CD8-positive, alpha-beta memory T cell (primary cell): ENCODE measurements at places on chromosomes 5 and 9. TPM values are rescaled to one million over a fixed set of nuclear protein-coding genes. Genes with fewer than 3 reads are reported as not detected.

Gene PDCD1LG2
- total RNA-seq, result 0.33 TPM

- H3K4me3 ChIP-seq, result no peak overlapping the region
- no peak for DNase-seq
- H3K36me3 ChIP-seq, result no peaks in the 10 kb centered on the region
- no peak overlapping the region for H3K27ac ChIP-seq
These were observed 135.1 kb downstream of the SIL1 start for GRCh38 chr5:139062910-139063663.

GRCh38 chr5:168531987-168532864 lies 3.1 kb downstream of the FBLL1 start:
- no peak overlapping the region for H3K4me3 ChIP-seq
- no peaks in the 10 kb centered on the region for H3K4me1 ChIP-seq
- no peak for DNase-seq
- no peak overlapping the region for H3K27ac ChIP-seq
- H3K36me3 ChIP-seq, result no peaks in the 10 kb centered on the region

DNA sequence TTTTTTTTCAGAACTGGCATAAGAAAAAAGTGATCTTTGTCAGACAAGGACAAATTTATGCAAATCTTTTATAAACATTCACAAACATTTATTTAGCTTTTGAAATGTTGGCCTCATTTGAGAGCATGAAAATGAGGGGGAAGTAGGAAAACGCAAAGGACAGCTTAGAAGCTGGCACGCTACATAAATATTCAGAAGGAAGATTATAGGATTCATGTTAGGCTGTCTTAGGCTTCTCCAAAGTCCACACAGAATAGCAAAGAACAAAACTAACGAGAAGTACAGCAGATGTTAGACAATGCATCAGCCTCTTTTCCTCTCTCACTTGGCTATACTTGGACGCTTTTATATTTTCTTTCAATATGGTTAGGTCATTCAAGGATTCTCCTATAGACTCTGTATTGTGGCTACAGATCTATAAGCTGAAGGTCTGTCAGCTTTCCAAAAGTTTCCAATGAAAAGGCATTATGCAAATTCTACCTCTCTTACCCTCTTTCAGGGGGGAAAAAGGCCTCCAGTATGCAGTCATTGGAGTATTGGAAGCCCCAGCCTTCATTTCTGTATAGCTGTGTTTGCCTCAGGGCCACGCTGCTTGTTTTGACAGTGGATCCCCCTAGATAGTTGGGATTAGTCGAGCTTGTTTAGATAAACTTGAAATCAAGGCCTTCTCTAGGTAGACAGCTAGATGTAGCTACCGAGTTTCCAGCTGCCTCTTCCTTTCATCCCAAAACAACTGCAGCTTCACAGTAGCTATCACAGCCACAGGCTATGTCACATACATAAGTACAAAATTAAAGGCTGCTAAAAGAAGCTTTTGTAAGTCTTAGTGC lies 153.0 kb downstream of the DENND1A start:
- H3K36me3 ChIP-seq, result no peaks in the 10 kb centered on the region
- H3K4me1 ChIP-seq, result no peaks in the 10 kb centered on the region
- H3K27ac ChIP-seq, result no peak overlapping the region

DNA sequence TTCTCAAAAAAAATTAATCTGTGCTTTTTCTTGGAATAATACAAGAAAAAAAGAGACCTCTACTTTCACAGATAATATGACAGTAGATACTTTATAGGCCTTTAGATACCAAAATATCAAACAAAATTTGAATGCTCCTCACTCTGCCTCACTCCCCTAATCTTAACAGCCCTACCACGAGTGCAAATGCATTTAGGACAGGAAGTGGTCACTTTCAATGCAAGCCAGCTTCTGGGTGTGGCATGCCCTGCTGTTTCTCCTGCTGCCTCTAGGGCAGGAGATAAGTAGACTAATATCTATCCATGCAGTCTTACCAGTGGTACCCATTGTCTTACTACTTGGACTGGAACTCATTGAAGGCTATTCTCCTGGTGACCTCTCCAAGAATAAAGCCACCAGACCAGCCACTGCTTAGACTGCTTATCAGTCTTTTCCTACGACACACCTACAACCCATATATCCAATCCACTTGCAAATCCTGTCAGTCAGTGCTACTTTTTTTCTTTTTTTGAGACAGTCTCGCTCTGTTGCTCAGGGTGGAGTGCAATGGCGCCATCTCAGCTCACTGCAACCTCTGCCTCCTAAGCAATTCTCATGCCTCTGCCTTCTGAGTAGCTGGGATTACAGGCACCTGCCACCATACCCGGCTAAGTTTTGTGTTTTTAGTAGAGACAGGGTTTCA lies 23.0 kb downstream of the FRRS1L start:
- H3K27ac ChIP-seq, result no peak overlapping the region
- H3K27me3 ChIP-seq, result no peaks in the 10 kb centered on the region
- DNase-seq, result no peak

DNA sequence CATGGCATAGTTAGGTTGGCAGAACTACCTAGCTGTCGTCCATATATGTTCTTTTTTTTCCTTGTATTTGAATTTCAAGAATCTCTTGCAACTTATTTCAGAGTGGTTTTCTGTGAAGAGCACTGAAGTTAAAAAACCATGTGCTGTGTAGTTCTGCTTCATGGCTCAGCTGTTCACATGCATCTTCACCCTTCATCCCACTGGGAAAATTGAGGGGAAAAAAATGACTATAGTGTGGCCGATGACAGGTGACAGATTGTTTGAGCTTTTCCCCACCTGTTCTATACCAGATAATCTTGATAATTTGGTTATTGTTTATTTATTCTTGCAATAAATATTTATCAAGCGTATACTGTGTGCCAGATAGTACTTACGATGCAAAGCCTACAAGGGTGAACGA lies 77.8 kb downstream of the AOPEP start:
- no peak for DNase-seq
- peaks cover 11% of the 10 kb centered on the region for H3K36me3 ChIP-seq
- H3K4me3 ChIP-seq, result no peak overlapping the region
- H3K27ac ChIP-seq, result no peak overlapping the region
- no peaks in the 10 kb centered on the region for H3K4me1 ChIP-seq
- H3K27me3 ChIP-seq, result no peaks in the 10 kb centered on the region

DNA sequence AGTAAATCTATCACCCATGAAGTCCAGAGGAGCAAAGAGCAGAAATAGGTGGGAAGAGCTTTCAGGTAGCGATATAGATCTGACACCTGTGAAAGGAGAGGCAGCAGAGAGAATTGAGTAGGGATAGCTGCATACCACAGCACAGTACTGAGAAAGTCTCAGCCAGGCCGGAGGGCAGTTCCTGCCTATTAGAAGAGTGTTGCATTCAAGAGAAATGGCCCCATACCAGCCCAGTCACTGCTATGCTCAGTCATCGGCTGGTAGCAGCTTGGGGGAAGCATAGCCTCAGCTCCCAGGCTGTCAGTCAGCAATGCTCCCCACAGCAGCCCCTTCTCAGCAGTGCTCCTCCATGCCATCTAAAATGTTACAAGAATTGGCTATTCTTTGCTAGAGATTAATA lies 285.1 kb upstream of the CDH6 start:
- no peak overlapping the region for H3K4me3 ChIP-seq
- H3K27me3 ChIP-seq, result no peaks in the 10 kb centered on the region
- no peaks in the 10 kb centered on the region for H3K36me3 ChIP-seq
- no peak overlapping the region for H3K27ac ChIP-seq
- no peaks in the 10 kb centered on the region for H3K4me1 ChIP-seq

- no peaks in the 10 kb centered on the region for H3K27me3 ChIP-seq
- no peak overlapping the region for H3K4me3 ChIP-seq
- H3K27ac ChIP-seq, result no peak overlapping the region
- H3K36me3 ChIP-seq, result no peaks in the 10 kb centered on the region
These were observed 6.6 kb downstream of the OTULINL start for GRCh38 chr5:14588145-14588544.

GRCh38 chr5:160537940-160538339 lies 116.3 kb downstream of the PTTG1 start:
- no peak overlapping the region for H3K27ac ChIP-seq
- H3K36me3 ChIP-seq, result no peaks in the 10 kb centered on the region
- H3K27me3 ChIP-seq, result no peaks in the 10 kb centered on the region

GRCh38 chr9:108467653-108468324 lies 388.0 kb downstream of the ACTL7B start:
- no peak overlapping the region for H3K4me3 ChIP-seq
- no peaks in the 10 kb centered on the region for H3K4me1 ChIP-seq
- no peak overlapping the region for H3K27ac ChIP-seq
- H3K27me3 ChIP-seq, result no peaks in the 10 kb centered on the region
- no peak for DNase-seq
- no peaks in the 10 kb centered on the region for H3K36me3 ChIP-seq

GRCh38 chr5:55645304-55645703 lies 66.8 kb downstream of the SLC38A9 start:
- no peak for DNase-seq
- H3K27ac ChIP-seq, result no peak overlapping the region
- H3K36me3 ChIP-seq, result no peaks in the 10 kb centered on the region
- H3K4me1 ChIP-seq, result peaks cover 8% of the 10 kb centered on the region

- DNase-seq, result no peak
- H3K4me3 ChIP-seq, result no peak overlapping the region
- H3K27ac ChIP-seq, result no peak overlapping the region
- no peaks in the 10 kb centered on the region for H3K27me3 ChIP-seq
These were observed 78.7 kb downstream of the ELAVL2 start for GRCh38 chr9:23747088-23748075.

Gene FOXD1
- 0.09 TPM for total RNA-seq

Gene NME5
- not detected for total RNA-seq

GRCh38 chr5:37532976-37533740 lies 154.0 kb downstream of the WDR70 start:
- H3K27me3 ChIP-seq, result no peaks in the 10 kb centered on the region
- H3K4me3 ChIP-seq, result no peak overlapping the region
- H3K4me1 ChIP-seq, result no peaks in the 10 kb centered on the region
- DNase-seq, result no peak
- H3K36me3 ChIP-seq, result no peaks in the 10 kb centered on the region
- no peak overlapping the region for H3K27ac ChIP-seq

- no peaks in the 10 kb centered on the region for H3K4me1 ChIP-seq
- no peaks in the 10 kb centered on the region for H3K36me3 ChIP-seq
- peaks cover 8% of the 10 kb centered on the region for H3K27me3 ChIP-seq
- no peak for DNase-seq
- H3K4me3 ChIP-seq, result no peak overlapping the region
These were observed 30.4 kb downstream of the FAM163B start for GRCh38 chr9:133578524-133579441.

DNA sequence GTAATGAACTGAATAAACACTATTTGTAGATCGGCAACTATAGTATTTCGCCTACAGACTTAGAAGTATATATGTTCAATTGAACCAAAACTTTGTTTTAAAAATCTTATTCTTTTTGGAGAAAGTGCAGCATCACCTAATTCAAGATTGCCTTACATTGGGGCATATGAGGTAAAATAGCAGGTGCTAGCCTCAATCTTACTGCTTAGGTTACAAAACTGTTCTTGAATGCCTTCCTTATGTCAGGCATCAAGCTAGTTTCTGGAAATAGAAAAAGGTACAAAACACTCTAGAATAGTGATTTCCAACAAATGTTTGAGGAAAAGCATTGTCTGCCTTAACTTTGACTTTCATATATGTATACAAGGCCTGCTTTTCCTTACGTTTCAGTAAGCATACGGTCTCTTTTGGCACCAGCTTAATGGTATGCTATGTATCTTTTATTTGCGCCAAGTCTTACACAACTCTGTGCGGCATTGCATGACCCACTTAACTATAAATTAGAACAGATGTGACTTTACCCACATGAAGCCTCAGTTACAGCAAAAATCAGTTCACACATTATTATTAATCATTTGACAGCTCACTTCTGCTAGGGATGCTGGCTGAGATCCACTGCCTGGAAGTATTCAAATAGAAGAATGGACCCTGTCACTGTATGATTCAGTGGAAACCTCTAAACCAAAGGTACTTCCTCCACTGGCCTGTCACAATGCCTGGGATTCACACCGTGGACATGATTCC lies 174.1 kb downstream of the PRELID2 start:
- DNase-seq, result no peak
- H3K27me3 ChIP-seq, result no peaks in the 10 kb centered on the region
- H3K36me3 ChIP-seq, result no peaks in the 10 kb centered on the region
- H3K4me1 ChIP-seq, result no peaks in the 10 kb centered on the region

GRCh38 chr5:171846323-171846722 lies 60.7 kb downstream of the SMIM23 start:
- no peaks in the 10 kb centered on the region for H3K27me3 ChIP-seq
- H3K4me1 ChIP-seq, result no peaks in the 10 kb centered on the region
- H3K27ac ChIP-seq, result no peak overlapping the region

DNA sequence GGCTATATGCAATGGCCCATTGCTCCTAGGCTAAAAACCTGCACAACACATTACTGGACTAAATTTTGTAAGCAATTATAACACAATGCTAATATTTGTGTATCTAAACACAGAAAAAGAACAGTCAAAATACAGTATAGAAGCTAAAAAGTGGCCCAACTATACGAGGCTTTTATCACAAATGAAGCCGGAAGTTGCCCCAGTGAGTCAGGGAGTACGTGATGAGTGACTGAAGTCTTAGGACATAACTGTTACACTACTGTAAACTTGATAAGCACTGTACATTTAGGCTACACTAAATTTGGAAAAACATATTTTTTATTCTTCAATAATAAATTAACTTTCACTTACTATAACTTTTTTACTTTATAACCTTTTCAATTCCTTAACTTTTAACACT lies 105.2 kb upstream of the PRR16 start:
- H3K27me3 ChIP-seq, result no peaks in the 10 kb centered on the region
- no peak for DNase-seq
- no peaks in the 10 kb centered on the region for H3K4me1 ChIP-seq
- no peak overlapping the region for H3K4me3 ChIP-seq

DNA sequence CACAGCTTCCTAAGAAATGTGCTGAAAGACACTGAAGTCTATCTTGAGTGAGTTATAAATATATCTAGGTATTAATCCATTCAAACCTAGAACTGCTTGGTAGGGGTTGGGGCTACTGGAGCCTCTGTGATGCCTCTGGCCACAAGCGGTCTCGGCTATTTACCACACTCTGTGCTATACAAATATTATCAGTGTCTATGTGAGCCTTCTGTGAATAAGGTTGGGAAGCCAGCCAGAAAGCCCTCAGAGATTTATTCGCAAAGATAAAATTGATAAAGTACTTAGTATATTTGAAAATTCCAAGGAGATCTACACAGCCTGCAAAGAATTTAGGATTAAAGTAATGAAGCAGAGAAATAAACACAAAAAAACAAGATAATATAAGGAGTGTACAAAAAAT lies 41.4 kb downstream of the LIFR start:
- no peaks in the 10 kb centered on the region for H3K36me3 ChIP-seq
- H3K4me3 ChIP-seq, result no peak overlapping the region
- H3K4me1 ChIP-seq, result no peaks in the 10 kb centered on the region

Gene GALNT12
- 4.7 TPM for total RNA-seq

DNA sequence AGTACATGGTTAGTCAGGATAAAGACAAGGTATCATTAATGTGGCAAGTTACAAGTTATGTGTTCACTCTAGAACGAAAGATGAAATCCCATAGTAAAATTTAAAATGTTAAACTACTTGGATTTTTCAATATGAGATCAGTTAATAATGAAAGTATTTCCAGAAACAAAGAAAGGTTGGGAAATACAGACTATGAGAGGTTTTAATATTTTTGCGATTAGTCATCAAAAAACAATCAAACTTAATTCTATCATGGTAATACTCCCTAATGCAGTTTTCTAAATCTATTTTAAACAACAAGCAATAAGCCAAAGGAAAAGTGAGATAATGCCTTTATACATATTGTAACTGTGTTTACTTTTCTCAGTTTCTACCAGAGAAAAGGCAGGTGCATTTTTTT lies 10.6 kb downstream of the CDH12 start:
- no peak overlapping the region for H3K27ac ChIP-seq
- H3K4me3 ChIP-seq, result no peak overlapping the region
- H3K27me3 ChIP-seq, result no peaks in the 10 kb centered on the region
- no peaks in the 10 kb centered on the region for H3K36me3 ChIP-seq
- no peaks in the 10 kb centered on the region for H3K4me1 ChIP-seq
